ENCODE measurements at places on chromosomes 4 and X. TPM values are rescaled to one million over a fixed set of nuclear protein-coding genes. Genes with fewer than 3 reads are reported as not detected.

The GAGE12E gene
- not detected for total RNA-seq

The OPHN1 gene
- 0.30 TPM for total RNA-seq

The P2RY10 gene
- total RNA-seq: 86.8 TPM

GRCh38 chrX:12309040-12309743 is 170.9 kb downstream of the FRMPD4 start:
- no peaks in the 10 kb centered on the region for H3K27me3 ChIP-seq
- no peaks in the 10 kb centered on the region for H3K4me1 ChIP-seq
- no peak overlapping the region for H3K4me3 ChIP-seq
- no peak overlapping the region for H3K27ac ChIP-seq
- DNase-seq: no peak
- no peaks in the 10 kb centered on the region for H3K36me3 ChIP-seq

GRCh38 chrX:154002215-154002719 is 17.4 kb downstream of the IRAK1 start:
- peak overlapping the region; percentile 90 for H3K27ac ChIP-seq
- H3K36me3 ChIP-seq: peaks cover 17% of the 10 kb centered on the region
- H3K4me1 ChIP-seq: peaks cover 22% of the 10 kb centered on the region
- H3K4me3 ChIP-seq: peak overlapping the region; percentile 59
- DNase-seq: peak; percentile 68
- H3K27me3 ChIP-seq: no peaks in the 10 kb centered on the region
